ENCODE measurements at places on chromosomes 12 and 14.

DNA sequence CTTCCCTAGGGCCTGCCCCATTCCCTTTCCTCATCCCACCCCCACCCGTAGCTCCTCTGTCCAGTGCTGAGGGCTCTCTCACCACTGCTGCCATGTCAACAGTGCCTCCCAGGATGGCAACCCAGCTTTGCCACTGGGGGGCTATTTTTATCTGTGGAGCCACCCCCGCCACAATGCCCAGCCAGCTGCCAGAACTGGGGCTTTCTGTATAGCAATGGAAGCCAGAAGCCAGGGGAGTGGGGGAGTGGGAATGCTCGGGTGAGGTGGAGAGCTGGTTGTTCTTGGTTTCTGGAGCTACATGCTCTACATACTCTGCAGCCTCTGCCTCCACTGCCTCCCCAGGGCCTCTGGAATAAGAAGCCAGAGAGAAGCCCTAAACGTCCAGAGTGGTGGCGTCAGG is 8.9 kb downstream of the PDE1B start:
- ATAC-seq, result no peak

DNA sequence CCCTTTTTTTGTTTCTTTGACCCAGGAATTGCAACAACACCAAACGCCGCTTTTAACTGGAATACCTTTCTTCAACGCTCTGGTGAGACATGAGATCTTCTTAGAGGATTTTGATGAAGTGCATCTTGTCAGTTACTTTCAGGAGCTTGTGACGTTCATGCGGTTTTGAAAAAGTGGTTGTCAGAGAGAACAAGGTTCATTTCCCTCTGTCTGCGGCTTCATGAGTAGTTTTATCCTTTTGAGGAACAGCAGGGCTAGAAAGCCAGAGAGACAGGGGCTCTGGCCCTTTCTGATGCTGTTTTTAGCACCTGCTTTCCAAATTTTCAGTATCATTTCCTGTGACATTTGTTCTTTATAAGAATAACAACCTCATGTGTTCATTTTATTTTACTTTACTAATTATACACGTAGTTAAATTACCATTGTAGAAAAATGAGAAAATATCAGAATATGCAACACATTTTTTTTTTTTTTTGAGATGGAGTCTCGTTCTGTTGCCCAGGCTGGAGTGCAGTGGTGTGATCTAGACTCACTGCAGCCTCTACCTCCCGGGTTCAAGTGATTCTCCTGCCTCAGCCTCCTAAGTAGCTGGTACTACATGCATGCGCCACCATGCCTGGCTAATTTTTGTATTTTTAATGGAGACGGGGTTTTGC is 61.8 kb downstream of the GLT1D1 start:
- no peak for ATAC-seq

GRCh38 chr12:120851944-120852343 is 52.2 kb downstream of the SPPL3 start:
- no peak for ATAC-seq

GRCh38 chr12:90490355-90490754 is 464.6 kb downstream of the CCER1 start:
- ATAC-seq, result no peak

GRCh38 chr12:1872001-1872400 is 46.5 kb downstream of the CACNA2D4 start:
- ATAC-seq, result no peak

GRCh38 chr12:55745361-55746173 is 2.6 kb downstream of the GDF11 start:
- ATAC-seq, result no peak

DNA sequence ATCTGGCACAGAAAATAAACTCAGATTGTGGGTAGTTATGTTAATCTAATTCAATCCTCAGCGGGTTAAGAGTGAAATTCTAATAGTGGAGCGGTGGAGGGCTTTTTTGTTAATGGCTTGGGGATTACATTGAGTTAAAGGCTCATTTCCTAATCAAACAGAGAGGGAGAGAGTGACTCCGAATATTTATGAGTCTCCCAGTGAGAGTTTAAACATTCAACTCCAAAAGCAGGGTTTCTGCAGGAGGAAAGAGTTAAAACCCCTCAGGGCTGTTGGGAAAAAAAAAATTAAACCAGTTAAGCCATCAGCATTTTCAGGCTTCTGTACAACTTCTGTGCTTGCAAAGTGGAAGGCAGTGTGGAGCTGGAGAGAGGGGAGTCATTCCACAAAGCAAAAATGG is 62.1 kb upstream of the ESRRB start:
- no peak for ATAC-seq

DNA sequence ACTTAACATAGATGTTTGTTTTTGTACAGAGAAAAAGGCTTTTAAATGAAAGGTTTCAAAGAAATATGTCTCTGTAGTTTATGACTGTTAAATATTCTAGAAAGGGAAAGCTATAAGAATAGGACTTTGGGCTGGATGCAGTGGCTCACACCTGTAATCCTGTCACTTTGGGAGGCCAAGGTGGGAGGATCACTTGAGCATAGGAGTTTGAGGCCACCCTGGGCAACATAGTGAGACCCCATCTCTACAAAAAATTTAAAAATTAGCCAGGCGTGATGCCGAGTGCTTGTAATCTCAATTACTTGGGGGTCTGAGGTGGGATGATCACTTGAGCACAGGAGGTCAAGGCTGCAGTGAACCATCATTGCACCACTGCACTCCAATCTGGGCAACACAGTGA is 11.4 kb downstream of the GPX2 start:
- ATAC-seq, result no peak

- ATAC-seq, result no peak
Observed at GRCh38 chr12:45975506-45975905, 14.9 kb downstream of the SCAF11 start.

- no peak for ATAC-seq
Observed at GRCh38 chr14:77390188-77390587, 13.0 kb downstream of the SAMD15 start.

- ATAC-seq, result no peak
Observed at GRCh38 chr12:104232609-104233280, 17.2 kb downstream of the TXNRD1 start.

DNA sequence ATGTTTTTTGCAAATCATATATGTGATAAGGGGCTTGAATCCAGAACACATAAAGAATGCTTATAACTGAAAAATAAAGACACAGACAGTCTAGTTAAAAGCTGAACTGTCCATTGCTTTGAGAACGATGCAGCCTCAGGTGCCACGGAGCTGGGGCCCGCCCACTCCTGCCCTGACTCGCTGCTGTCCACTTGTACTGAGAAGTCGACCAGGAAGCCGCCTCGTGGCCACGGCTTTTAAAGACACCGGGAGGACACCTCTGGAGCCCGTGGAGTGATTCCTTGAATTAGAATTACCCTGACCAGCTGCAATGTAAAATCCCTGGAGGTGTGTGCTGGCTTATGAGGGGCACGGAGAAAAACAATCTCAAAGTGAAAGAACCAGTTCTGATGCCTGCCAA is 23.9 kb upstream of the TEX22 start:
- no peak for ATAC-seq

GRCh38 chr12:55762646-55763045 is 19.7 kb downstream of the GDF11 start:
- no peak for ATAC-seq

DNA sequence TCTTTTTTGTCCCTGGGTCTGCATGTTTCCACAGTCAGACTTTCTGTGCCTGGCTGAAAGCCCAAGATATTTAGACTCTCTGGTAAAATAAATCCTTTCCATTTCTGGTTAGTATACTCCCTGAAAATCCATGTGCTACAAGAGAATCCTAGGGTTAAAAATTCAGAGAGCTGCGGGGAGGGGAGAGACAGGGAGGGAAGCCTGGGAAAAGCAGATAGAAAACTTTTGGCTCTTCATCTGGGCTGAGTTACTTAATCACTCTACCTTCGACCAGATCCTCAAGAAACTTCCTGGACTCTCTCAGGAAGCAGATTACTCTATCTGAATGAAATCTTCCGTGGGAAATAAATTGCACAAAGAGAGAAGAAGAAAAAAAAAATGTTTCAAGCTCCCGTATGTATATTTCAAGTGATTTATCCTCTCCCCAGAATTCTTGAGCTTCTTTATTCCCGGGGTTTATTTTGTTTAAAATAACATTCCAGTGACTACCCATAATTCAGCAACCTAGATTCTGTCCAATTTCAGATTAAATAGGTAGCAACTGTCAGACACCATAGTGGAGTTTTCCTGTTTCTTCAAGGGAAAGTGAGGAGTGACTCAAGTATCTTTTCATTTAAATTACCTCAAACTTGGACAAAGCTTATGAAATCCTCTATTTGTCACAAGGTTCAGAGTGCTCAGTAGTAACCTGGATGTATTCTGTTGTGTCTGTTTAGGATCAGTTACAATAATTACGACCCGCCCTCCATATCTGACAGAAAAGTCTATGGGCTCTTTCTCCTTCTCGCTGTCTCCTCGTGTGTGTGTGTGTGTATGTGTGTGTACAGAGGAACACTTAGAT is 163.7 kb downstream of the MYRFL start:
- no peak for ATAC-seq

DNA sequence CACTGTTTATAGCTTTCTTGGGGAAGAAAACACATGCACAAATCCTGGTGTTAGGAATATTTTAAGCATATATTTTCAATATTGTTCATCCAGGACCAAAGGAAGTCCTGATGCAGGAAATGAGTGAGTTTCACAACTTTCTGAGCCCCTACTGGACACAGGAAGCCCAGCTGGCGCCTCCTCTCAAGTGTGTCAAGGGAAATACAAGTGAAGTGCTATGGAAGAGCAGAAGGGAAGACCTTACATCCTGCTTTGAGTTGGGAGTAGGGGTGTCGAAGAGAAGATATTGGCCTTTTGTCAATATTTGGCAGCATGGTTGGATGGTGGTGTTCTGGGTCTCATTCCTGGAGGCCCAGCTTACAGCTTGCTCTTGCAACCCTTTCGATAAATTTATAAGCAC is 66.1 kb upstream of the ZDHHC17 start:
- no peak for ATAC-seq

GRCh38 chr14:23827100-23827892 is 126.3 kb upstream of the DHRS4 start:
- ATAC-seq, result no peak

DNA sequence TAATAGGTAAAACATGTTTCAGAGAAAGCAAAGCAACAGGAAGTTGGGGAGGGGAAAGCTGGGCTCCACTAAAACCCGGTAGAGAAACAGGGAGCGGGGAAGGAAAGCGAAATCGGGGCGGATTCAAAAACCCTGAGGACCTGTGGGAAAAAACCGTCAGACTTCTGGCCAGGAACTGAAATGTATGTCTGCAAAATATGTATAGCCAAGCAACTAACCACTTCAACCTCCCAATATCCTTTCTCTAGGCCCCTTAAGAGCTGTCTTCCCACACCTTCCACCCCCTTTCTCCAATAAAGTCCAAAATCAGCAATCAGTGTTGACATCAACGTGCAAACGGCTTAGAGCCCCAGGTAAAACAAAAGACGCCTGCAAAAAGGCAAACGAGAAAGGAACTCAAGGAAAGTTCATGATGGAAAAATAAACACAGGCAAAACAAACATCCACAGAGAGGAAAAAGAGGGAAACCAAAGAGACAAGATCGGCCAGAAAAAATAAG is 32.8 kb downstream of the SIX1 start:
- ATAC-seq, result no peak

DNA sequence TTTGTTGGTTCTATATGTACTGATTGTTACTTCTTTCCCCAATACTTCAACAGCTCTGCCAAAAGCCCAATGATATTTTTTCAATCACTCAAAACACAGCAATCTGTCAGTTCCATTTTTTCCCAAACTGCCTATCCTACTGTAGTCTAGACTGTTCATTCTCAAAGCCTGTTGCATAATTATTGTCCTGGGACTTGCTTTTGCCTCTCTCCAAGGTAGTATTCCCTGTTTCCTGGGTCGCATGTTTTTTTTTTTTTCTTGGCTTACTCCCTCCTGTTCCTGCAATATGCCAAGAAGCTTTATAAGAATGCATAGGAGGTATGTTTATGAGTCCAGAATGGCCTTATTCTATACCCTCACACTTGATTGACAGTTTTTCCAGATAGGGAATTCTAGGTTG is 19.9 kb upstream of the CCNT1 start:
- ATAC-seq, result no peak

- ATAC-seq, result no peak
Observed at GRCh38 chr12:111758120-111758561, 8.6 kb upstream of the ALDH2 start.

- ATAC-seq, result peak; percentile 3
Observed at GRCh38 chr14:74491956-74492775, 939 bp downstream of the NPC2 start.

- no peak for ATAC-seq
Observed at GRCh38 chr12:6367969-6368892, 7.1 kb downstream of the SCNN1A start.

GRCh38 chr14:84707830-84708229 is 822.1 kb upstream of the FLRT2 start:
- no peak for ATAC-seq

GRCh38 chr12:120901818-120902217 is 2.3 kb downstream of the SPPL3 start:
- ATAC-seq, result no peak

GRCh38 chr14:97848317-97848980 is 1051.3 kb downstream of the VRK1 start:
- peak; percentile 93 for ATAC-seq

GRCh38 chr14:67186789-67187584 is 2.3 kb upstream of the GARIN2 start:
- no peak for ATAC-seq

DNA sequence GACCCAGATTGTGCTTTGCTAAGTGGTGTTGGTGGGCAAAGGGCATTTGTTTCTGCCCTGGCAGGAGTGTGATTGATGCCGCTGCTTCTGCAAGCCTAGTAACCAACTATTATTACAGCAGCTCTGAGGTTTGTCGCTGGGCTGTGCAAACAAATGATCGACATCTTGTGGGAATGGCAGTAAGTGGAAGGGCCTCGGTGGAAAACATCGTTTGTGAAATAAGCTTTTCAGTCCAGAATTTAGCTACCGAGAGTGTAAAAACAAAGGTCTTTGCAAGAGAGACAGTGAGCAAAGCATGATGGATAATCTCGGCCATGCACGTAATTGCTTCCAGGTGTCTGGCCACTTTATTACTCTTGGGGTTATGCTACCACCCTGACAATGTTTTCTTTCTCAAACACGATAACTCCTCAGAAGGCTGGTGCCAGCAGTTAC is 397.7 kb upstream of the PRICKLE1 start:
- ATAC-seq, result peak; percentile 92
